Large intestine (tissue), 12 donors: ENCODE measurements at places on chromosomes 11 and 22. TPM values are rescaled to one million over a fixed set of nuclear protein-coding genes. Genes with fewer than 3 reads are reported as not detected.
A peak's percentile ranks its signal among the peaks of the same experiment; 100 is the strongest.

DNA sequence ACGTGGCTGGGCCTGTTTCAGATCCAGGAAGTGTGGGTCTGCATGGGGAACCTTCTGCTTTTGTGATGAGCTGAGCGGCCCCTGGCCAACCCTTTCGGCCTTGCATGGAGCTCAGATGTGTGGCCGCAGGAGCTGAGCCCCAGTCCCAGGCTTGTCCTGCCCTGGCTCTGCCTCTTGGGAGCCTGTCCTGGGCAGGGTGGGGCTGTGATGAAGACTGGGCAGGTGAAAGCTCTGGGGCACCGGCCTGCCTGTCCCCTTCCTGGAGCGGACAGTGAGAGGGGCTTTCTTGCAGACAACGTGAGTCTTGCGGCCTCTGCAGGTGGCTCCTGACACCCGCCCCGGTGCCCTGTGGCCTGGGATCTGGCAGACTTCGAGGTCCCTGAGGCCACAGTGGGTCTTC, 1296.6 kb downstream of the BRD1 start:
- DNase-seq: no peak

The OR2D2 gene
- polyA plus RNA-seq: not detected

GRCh38 chr11:45606514-45607281, 58.7 kb downstream of the CHST1 start:
- DNase-seq: no peak

DNA sequence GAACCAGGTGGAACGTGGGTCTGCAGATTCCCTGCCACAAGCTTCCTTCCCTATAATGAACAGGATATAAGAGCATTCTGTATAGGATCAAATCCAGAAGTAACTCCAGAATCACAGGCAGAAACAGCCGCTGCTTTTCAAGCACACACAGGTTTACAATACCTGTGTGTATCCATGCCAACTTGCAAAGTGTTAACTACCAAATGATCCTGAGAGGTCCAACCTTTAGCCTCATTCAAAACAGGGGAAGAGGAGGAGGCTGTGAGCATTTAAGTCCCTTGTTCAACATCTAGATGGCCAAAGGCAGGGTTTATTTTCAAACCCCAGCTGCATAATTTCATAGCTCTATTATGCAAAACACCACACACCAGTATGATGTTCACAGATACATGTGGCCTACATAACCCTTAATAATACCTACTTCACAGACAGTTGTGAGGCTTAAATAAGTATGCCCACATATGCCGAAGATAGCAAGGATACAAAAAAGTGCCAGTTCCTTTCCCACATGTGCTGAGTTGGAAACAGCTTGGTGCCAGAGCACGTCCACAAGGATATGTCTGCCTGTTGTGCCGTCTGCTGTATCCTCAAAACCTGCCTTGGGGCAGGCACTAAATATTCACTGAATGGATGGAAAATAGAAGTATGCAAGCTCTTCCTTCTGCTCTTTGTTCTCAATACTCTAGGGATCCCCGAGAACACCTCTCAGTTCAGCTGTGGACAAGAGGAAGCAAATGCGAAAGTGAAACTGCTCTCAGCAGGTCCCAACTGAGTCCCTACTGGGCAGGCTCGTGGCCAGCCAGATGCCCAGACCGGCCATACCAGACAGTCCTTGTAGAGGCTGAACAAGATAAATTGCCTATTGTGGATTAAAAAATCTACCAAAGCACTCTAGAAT, 66.8 kb downstream of the LARGE1 start:
- DNase-seq: peak; percentile 89

The BRSK2 gene
- 14.7 TPM for polyA plus RNA-seq

DNA sequence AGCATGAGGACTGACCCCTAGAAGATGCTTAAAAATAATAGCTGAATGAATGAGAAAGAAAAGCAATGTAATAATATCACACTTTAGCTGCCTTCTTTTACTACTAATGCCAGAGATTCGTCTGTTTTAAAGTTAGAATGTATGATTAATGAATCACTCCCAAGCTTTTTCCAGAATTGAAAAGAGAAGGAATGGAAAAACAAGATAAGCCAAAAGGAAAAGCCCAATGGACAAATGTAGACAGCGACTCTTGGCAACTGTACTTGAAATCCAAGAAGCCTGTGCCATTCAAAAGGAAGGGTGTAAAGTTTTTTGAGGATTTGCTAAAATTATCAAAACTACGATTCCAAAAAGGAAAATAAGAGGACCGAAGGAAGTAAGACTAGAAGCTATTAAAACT, 40.8 kb upstream of the PAMR1 start:
- no peak for DNase-seq

The KIAA1671 gene
- 25.0 TPM for polyA plus RNA-seq

DNA sequence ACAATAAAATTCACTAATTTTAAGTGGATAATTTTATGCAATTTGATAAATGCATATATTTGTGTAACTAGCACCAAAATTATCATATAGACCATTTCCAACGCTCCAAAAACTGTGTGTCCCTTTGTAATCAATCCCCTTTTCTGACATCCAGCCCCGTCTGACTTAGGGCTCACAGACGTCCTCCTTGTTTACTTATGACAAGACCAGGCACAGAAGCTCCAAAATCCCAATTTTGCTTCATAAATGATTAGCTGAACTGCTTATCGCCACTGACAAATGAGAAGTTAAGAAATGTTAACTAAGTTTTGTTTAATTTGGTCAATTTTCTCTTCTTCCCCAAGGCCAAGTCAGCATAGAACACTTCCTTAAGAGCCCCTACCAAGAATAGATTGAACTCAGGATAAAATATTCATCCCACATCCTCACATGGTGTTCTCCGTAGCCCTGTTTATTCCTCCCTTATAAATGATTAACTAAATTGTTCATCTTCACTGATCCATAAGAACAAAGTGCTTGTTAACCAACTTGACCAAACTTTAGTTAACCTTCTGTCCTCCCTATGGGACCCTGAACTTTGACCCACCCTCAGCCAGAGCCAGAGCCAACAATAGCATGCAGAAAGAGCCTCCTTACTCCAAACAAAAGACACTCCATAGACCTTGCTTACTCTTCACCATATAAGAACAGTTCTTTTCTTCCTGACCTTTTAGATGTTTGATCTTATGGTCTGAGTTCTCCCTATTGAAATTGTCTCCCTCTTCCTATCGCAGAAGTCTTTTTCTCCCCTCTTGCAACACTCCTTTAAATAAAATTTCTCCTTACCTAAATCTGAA, 30.8 kb upstream of the GLYAT start:
- DNase-seq: peak; percentile 50

DNA sequence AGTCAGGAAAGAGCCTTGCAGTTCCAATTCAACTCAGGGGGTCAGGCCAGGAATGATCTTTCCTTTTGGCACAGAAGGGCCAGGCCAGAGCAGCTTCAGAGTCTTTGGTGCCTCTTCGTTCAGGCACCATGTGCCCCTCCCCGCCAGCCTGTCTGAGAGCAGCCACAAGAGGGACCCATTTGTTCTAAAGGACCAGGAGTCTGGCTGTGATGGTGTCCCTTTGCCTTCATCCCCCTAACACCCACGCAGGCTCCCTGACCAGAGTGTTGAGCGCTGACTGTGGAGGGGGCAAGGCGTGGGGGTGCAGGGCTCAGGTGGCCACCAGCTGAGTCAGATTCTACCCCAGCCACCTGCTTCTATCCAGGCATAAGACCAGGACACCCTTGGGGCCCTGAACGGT, 156.4 kb downstream of the TTC17 start:
- DNase-seq: no peak

GRCh38 chr22:46467006-46467405, 70.4 kb downstream of the CELSR1 start:
- DNase-seq: no peak

- DNase-seq: no peak
Observed at GRCh38 chr11:78187366-78188285, 800 bp downstream of the KCTD21 start.
